ENCODE measurements at places on chromosomes 6 and 20.

- DNase-seq: peak; percentile 86
These were observed 2.6 kb upstream of the ZBP1 start for GRCh38 chr20:57622579-57623381.

DNA sequence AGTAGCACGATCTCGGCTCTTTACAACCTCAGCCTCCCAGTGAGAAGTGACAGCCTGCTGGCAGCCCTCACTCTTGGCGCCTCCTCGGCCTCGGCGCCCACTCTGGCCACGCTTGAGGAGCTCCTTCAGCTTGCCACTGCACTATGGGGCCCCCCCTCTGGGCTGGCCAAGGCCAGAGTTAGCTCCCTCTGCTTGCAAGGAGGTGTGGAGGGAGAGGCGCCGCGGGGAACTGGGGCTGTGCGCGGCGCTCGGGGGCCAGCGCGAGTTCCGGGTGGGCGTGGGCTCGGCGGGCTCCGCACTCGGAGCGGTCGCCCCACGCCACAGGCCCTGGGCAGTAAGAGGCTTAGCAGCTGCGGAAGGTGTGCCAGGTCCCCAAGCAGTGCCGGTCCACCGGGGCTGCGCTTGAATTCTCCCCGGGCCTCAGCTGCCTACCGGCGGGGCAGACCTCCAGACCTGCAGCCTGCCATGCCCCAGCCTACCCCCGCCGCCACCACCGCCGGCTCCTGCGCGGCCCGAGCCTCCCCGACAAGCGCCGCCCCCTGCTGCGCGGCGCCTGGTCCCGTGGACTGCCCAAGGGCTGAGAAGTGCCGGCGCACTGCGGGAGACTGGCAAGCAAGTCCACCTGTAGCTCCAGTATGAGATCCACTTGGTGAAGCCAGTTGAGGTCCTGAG lies 22.0 kb upstream of the NUP153 start:
- no peak for DNase-seq

- DNase-seq: peak; percentile 85
These were observed 97.5 kb downstream of the PFDN4 start for GRCh38 chr20:54305421-54305820.

DNA sequence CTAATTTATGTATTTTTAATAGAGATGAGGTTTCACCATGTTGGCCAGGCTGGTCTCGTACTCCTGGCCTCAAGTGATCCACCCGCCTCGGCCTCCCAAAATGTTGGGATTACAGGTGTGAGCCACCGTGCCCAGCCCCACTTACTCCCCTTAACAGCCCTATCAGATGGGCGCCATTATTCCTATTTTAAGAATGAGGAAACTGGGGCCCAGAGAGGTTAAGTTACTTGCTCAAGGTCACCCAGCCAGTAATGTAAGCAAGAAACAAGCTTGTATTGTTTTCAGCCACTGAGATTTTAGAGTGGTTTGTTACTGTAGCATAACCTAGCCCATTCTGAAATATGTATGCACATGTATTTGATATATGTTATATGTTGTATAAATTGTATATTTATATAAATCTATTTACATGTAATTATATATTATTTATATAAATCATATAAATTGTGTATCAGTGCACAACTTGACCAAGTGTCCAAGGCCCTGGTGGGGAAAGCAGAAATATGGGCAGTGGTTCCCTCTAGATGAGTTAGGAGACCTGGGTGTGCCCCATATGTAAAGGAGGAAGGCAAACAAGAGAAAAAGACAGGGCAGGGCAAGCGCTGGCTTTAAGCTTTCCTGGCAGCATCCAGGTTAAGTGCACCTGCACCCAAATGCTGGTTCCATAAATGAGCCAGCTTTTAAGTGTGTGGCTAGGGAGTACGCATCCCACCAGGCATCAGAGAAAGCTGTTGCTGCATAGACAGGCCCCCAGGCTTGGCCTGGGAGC lies 1.2 kb upstream of the GUCA1A start:
- no peak for DNase-seq

DNA sequence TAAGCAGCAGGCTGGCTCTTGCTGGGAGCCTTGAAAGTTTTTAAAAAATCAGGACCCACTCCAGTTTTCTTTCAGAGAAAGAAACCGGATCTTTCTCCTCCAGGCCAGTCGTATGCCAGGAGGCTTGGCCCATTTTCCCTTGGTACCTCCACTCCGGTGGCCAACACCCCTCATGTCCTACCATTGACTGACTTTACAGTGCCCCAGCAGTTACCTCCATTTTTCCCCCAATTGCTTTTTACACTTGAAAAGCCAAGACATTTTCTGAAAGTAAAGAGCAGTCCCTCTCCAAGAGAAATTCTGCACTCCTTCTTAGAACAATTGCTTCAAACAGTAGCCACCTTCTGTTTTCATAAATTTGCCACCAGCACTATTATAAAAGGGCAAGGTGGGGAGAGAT lies 47.7 kb upstream of the SNX9 start:
- no peak for DNase-seq

DNA sequence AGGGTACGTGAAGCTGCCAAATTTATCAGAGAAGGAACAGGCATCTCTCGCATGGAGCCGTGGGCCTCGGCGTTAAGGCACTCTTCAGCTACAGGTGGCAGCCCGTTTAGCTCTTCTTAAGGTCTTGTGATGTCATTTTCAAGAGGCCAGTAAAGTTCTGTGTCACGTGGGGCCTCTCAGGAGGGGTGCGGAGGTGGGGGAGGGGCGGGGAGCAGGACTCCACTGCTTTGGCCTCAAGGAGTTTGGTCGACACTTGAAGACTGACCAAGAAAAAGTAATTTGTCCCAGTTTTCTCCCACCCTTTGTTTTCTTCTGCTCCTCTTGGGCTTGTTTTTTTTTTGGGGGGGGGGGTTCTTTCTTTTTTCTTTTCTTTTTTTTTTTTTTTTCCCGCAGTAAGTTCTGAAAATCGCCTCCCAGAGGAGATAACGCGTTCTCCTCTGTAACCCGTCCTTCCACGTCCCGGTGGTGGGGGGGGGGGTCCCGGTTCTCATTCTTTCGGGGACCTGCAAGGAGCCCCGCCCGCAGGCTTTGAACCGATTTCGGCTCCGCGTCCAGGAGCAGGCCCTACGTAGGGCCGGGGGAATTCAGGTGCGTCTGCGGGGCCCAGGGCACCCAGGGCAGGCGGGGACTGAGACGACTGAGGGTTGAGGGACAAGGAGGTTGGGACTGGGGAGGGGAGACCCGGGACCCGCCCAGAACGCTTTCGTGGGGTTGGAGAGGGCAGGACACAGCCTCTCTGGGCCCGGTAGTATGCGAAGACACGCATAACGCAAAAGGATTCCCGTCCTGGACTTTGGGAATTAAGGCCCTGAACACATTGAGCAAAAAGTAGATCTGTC lies 26.0 kb downstream of the GPX6 start:
- peak; percentile 80 for DNase-seq

DNA sequence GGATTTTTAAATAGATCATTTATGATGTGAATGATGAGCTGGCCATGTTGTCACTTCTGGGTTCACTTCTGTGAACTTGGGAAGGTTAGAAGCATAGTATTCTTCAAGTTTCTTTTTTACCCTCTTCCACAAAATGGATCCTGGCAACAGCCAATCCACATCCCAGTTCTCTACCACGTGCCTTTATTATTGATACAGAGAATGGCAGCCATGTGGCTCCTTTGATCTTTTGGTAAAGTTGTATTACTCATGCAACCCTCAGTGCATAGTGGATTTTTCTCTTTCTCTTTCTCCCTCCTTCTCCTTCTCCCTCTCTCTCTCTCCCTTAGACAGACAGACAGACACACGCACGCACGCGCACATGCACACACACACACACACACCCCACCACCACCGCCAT lies 50.0 kb downstream of the SYNDIG1 start:
- no peak for DNase-seq

DNA sequence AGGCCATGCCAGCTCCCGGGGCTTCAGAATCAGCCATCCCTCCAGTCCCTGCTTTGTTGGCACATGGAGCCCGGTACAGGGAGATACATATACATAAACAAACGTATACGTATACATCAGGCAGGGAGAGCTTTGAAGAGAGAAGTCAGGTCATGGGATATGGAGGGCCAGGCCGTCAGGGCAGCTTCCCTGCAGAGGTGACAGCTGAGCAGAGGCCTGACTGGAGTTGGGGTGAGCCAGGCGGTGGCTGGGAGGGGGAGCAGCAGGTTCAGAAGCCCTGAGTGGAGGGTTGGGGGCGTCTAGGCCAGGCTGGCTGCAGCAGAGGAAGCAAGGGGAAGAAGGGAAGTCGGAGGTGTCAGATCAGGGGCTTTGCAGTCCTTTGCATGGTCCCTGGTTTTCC lies 61.7 kb downstream of the STK35 start:
- no peak for DNase-seq
